ENCODE measurements at places on chromosomes 6 and 20. TPM values are rescaled to one million over a fixed set of nuclear protein-coding genes. Genes with fewer than 3 reads are reported as not detected.

The ENPP3 gene
- polyA plus RNA-seq: not detected

The IPCEF1 gene
- polyA plus RNA-seq: not detected

The ATP6V1G2 gene
- polyA plus RNA-seq: 13.6 TPM

The MCHR2 gene
- polyA plus RNA-seq: not detected

The SCUBE3 gene
- polyA plus RNA-seq: 2.0 TPM

The UNC93A gene
- polyA plus RNA-seq: not detected

The CCN2 gene
- polyA plus RNA-seq: 709 TPM

The EYA2 gene
- not detected for polyA plus RNA-seq

The SH3BGRL2 gene
- polyA plus RNA-seq: 1.6 TPM

The TTI1 gene
- polyA plus RNA-seq: 14.7 TPM

The FAM217A gene
- polyA plus RNA-seq: not detected

The TNF gene
- not detected for polyA plus RNA-seq

The MYLK4 gene
- 0.16 TPM for polyA plus RNA-seq

The SIGLEC1 gene
- polyA plus RNA-seq: not detected

The CHD6 gene
- polyA plus RNA-seq: 8.7 TPM

The TEAD3 gene
- polyA plus RNA-seq: 5.2 TPM

The MROH8 gene
- 3.5 TPM for polyA plus RNA-seq

The CTCFL gene
- not detected for polyA plus RNA-seq

The SSTR4 gene
- polyA plus RNA-seq: not detected

The FNDC11 gene
- 5.5 TPM for polyA plus RNA-seq

Data from SK-N-SH (cell line).